A549 treated with DMSO at 1 μM for 4 hours (cell line): ENCODE measurements at places on chromosomes 3 and 15. TPM values are rescaled to one million over a fixed set of nuclear protein-coding genes. Genes with fewer than 3 reads are reported as not detected.

Gene CELSR3
- total RNA-seq, result 3.7 to 5.5 TPM (median 4.5 TPM) in 5 replicates

Gene ZBTB47
- total RNA-seq, result 6.0 to 7.4 TPM (median 6.5 TPM) in 5 replicates

Gene CSPG5
- 0.77 to 1.3 TPM (median 1.0 TPM) in 5 replicates for total RNA-seq

Gene LDHAL6B
- total RNA-seq, result not detected in 5 replicates

Gene DNAH1
- 0.72 to 1.1 TPM (median 0.85 TPM) in 5 replicates for total RNA-seq

Gene GRM2
- 0.04 to 0.11 TPM (median 0.07 TPM) in 5 replicates for total RNA-seq

Gene PDE8A
- 29.2 to 37.5 TPM (median 36.2 TPM) in 5 replicates for total RNA-seq
